ENCODE measurements at places on chromosomes 1 and 21.
A peak's percentile ranks its signal among the peaks of the same experiment; 100 is the strongest.

GRCh38 chr1:43934101-43934985 lies 742 bp downstream of the ARTN start:
- peak; percentile 20 for DNase-seq

DNA sequence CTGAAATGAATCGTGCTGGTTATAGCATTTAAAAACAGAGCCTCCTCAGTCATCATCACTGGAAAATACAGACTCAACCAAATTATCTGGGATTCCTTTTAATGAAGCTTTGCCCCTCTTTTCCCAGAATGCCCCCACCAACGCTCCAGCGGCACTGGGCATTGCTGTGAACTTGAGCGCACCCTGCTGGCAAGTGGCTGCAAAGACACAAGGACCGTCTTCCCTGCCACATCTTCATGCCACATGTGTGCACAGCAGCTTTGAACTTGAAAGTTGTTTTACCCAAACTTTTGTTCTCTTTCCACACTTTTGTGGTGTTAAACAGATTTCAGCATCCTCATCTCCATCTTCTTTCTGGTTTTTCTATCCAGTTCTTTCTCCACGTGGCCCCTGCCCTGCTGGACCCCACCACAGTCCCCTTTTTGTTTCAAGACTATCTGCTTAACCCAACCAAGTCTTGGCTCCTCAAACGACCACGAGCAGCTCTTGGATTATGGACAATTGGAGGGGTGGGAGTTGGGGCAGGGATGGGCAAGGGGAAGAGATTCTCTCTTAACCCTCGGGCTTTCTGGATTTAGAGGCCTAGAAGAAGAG lies 12.8 kb upstream of the LMX1A start:
- peak; percentile 58 for DNase-seq

- DNase-seq: no peak
Observed at GRCh38 chr1:16018749-16019643, 1.2 kb upstream of the HSPB7 start.

GRCh38 chr1:75308365-75308764 lies 174.2 kb downstream of the LHX8 start:
- no peak for DNase-seq

- DNase-seq: no peak
Observed at GRCh38 chr1:47627471-47628370, 189.9 kb downstream of the FOXD2 start.

DNA sequence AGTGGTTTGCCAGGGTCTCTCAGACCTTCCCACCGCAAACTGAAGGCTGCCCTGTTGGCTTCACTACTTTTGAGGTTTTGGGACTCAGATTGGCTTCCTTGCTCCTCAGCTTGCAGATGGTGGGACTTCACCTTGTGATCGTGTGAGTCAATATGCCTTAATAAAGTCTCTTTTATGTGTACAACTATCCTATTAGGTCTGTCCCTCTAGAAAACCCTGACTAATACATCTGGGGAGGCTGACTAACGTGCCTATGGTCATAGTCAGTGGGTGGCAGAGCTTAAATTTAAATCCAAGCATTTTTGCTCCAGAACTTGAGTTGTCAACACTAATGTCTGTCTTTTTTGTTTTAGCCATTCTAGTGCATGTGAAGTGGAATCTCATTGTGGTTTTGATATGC lies 76.5 kb upstream of the CHODL start:
- DNase-seq: no peak

DNA sequence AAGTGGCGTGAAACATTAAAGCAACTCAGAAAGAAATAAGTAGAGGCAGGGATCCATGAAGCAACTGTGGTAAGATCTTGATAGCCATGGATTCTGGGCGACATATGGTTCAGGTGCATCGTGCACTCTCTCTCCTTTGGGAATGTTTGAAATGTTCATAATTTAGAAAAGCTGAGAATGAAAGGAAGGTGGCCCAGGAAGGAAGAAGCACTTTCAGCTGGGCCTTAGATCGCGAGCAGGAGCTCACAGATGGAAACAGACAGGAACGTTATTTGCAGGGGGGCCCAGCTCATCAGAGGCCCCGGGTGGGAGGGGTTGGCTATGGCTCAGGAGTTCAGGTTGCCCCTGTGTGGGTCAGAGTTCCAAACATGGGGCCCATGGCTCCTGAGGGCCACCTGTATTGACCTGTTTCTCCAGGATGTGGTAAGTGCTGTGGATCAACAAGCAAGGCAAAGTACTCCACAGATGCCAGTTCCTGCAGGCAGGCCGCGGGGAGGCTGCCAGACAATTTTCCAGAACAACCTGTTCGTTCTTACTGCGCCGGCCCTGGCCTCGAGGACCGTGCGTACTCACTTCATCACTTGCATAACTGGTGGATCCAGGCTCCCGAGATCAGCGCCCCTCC lies 253.2 kb downstream of the TOMM20 start:
- no peak for DNase-seq

- DNase-seq: no peak
Observed at GRCh38 chr1:231927431-231927830, 300.8 kb downstream of the DISC1 start.

DNA sequence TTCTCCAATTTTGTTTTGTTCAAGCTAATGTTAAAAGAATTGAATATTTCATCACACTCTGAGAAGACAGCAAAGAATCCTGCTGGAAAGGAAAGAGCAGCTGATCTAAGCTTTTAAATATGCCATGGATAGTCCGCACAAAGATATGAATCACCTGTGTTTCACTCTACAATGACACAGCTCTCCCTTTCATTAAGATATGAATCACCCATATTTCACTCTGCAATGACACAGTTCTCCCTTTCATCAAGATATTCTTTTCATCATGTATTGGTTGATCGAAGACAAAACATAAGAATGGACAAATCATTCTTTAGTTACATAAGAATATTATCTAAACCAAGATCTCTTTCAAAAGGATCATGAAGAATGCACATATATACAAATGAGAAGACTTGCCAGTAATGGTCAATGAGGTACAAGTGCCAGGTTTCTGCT lies 367.3 kb downstream of the SMYD3 start:
- no peak for DNase-seq

- DNase-seq: no peak
Observed at GRCh38 chr1:30914931-30915330, 6.4 kb upstream of the SDC3 start.

DNA sequence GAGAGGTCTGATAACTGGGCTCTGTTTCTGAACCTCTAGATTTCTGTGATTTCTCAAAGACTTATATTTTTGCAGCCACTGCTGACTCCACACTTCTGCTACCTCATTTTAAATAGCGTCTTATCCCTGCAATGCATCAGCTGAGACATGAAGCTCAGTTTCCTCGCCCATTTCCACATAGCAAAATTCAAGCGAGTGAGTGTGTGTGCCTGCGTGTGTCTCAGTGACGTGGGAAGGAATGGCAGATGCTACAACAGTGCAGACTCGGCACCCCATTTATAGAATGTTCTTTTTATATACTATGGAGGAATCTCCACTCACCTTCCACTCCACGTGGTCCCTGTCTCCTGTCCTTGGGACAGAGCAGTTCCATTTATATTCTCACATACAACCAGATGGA lies 35.7 kb downstream of the ZMYND12 start:
- DNase-seq: peak; percentile 37

GRCh38 chr1:119861547-119861946 lies 34.8 kb downstream of the ADAM30 start:
- no peak for DNase-seq

DNA sequence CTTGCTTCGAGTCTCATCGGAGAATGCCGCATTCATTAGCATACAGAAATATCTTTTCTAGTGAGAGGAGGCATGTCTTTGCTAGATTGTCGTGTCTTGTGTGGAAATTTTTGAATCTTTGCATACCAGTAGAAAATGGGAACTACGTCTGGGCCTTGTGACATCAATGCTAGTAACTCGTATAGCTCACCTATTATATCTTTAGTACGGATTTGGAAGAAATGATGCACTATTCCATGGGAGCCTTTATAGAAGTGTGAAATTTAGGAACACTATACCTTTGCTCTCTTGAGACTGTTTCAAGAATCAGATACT lies 835 bp downstream of the UHMK1 start:
- DNase-seq: no peak

DNA sequence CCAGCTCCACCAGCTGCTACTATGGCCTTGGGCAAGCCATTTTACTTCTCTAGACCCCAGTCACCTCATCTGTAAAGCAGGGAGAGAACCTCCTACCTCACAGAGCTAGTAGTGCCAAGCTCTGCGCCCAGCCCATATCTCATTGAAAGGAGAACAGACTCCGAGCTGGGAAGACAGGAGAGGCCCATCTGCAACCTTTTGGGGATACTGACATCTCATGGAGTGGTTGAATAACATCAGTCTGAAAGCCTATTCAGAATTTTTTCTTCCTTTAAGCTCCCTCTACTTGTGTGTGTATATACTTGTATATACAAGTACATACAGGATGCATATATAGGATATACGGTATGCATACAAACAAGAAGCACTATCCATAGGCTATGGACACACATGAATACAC lies 279.5 kb upstream of the POU3F1 start:
- DNase-seq: no peak

DNA sequence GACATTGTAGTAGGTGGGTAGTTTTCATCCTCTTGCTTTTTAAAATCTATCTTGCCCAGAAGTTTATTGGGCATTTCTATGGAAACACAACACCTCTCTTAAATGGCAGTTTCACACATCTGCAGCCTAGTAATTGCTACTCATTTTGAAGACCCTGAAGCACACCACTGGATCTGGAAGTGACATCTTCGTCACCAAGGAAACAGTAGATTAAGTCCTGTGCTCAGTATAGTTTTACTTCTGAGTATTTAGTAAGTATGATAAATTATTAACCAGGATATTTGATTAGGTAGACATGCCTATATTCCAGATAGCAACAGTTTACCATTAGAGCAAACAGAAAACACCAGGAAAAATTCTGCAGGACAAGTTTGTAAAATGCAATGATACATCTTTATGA lies 48.7 kb downstream of the UCK2 start:
- DNase-seq: no peak

DNA sequence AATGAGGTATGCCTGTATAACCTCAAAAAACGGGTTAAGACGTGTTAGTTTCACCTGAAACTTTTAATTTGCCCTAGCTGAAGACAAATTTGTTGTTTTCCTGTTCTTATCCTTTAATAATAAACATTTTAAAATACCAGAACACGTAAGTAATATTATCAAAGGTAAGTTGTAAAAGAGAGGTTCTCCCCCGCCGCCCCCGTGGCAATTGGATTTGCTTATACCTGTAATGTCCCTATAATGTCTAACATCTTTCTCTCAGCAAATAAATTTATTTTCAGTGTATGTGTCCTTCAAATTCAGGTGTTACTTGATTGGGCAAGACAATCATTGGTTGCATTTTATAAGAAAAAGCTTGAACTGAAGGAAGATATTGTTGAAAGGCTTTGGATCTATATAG lies 5.9 kb downstream of the URB2 start:
- no peak for DNase-seq

GRCh38 chr1:109959974-109960744 lies 24.4 kb upstream of the AHCYL1 start:
- DNase-seq: no peak

DNA sequence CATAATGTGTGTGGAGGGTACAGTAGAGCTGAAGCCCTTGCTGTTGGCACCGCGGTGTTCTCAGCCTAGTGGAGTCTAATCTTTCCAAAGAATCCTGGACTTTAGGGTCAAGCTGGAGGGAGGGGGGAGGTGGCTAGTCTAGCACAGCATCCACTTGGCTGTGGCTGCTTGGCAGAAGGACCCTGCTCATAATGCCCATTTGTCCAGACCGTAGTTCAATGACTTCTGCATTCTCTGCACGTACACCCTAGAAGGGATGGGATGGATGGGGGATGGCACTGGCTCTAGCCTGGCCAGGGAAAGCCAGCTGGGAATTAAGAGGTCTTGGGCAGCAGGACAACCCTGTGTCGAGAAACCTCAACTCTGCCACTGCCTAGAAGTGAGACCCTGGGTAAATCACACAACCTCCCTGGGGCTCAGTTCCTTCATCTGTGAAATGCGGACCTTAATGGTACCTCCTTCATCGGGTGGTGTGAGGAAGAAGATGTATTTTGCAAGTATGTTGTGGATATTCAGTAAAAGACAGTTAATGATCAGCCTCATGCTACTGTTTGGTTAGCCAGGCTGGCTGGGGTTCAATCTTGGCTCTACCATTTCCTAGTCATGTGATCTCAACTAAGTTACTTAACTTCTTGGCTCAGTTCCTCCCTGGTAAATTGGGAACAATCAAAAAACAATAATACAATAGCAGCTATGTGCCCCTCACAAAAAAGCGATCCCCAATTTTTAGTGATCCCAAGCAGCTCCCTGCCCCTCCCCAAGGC lies 27.2 kb upstream of the CLIC4 start:
- no peak for DNase-seq

GRCh38 chr1:64236541-64236954 lies 33.1 kb downstream of the UBE2U start:
- no peak for DNase-seq

GRCh38 chr1:207702317-207702716 lies 49.5 kb upstream of the CD46 start:
- no peak for DNase-seq

DNA sequence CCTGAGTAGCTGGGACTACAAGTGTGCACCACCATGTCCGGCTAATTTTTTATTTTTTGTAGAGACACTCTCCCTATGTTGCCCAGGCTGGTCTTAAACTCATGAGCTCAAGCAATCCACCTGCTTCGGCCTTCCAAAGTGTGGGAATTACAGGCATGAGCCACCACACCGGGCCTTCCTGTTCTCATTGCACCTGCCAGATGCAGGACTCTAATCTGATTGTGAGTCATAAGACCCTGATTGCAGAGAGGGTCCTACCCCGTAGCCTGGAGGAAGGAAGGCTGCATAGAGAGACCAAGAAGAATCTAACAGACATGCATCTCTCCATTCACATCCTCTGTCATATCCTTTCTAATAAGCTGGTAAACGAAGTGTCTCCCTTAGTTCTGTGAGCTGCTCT lies 19.5 kb upstream of the CGN start:
- DNase-seq: no peak

GRCh38 chr1:153967107-153967999 lies at the start of gene CREB3L4:
TSS of gene CREB3L4 (plus strand) at chr1:153967902. CDS start at chr1:153968526, 624 bp downstream.
- peak; percentile 100 for DNase-seq

GRCh38 chr1:47780469-47780995 lies 216.7 kb downstream of the TRABD2B start:
- no peak for DNase-seq

GRCh38 chr1:203090421-203091198 lies 4.8 kb upstream of the MYOG start:
- no peak for DNase-seq

All from NCI-H1694 treated with DMSO at 0.1 percent for 48 hours (cell line).